ENCODE measurements at places on chromosomes 16 and 17.

DNA sequence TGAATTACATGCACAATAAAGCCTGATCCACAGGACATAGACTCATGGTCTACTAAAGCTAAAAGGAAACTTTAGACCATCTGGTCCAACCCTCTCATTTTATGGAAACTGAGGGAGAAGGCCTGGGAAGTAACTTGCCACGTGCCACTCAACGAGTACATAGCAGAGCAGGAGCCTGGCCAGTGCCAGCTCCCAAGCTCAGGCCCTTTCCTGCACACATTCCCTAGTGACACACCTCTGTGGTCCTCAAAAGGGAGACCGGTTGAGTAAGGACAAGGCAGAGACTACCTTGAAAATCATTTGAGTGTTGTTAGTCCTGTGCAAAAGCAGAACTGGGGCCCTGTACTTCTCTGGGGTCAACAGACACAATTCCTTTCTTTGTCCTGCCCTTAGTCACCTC lies 2.8 kb downstream of the CCL4L2 start:
- DNase-seq = no peak

- no peak for DNase-seq
These were observed 8.9 kb upstream of the HDAC5 start for GRCh38 chr17:44132275-44132821.

GRCh38 chr17:64106918-64107317 lies 23.0 kb downstream of the ERN1 start:
- DNase-seq = no peak

GRCh38 chr16:85393674-85394451 lies 219.3 kb upstream of the GSE1 start:
- no peak for DNase-seq

DNA sequence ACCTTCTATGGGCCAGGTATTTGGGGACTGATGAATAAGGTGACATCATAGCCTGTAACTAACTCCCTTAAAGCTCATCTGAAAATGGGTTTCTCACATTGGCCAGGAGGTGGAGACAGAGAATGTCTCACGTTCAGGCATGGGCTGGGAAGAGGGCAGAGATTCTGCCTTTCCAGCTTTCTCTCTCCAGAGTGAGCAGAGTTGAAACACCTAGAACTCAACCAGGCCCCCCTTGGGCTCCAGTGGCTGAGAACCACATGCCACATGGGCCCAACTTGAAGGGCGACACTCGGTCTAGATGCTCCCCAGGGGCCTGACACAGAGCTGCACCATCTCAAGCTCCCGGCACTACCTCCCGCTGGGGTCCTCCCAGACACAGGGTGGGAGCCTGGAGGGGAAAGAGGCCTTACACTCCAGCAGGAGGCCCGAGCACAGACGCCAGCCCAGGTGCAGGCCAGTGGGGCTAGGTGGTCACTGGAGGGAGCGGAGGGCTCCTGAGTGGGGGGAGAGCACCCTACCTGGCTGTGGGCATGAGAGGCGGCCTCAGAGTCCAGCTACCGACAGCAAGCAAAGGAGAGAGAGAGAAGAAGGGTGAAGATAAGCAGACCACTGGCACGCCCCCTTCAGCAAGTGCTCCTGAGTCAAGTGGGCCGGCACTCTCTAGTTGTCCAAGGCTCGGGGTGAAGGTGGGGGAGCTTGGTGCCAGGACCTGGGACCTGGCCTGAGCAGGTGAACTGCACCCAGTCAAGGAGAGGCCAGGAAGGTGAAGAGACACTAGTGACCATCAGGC lies 55.9 kb downstream of the MYO18A start:
- DNase-seq = peak; percentile 35

DNA sequence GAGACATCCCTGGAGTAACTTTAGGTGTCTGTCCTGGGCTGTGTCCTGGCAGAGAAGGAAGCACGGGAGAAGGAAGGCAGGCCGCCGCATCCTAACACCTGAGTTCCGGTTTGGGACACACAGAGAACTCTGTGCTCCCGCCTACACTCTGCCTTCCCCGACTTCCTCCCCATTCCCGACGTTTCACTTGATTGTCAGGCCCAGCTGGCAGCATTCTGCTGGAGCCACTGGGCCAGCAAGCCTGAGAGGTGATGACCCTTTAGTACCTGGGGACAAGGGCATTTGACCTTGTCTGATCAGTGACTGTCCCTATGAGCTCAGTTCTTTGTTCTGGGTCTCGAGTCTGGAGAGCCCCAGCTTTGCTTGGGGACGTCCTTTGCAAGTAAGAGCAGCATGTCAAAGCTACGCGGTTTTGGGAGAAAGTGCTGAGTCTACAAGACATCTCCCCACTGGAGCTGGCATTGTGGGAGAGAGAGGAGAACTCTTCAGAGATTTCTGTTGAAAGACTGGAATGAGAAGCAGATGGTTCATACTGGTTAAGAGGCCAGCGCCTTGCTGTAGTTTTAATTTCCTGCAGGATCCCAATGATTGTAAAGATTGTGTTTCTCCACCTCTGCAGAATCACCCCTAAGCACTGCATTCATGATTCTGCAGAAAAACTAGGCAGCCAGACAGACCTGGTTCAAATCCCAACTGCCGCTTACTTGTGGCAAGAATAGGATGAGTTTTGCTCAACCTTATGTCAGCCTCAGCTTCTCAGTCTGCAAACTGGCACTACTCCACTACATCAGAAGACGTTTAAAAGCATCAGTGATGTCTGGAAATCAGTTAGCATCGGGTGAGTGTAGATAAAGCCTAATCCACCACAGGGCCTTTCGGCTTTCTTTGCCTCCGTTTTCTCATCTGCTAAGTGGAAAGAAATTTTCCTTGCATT lies 20.6 kb downstream of the ABAT start:
- DNase-seq = no peak

DNA sequence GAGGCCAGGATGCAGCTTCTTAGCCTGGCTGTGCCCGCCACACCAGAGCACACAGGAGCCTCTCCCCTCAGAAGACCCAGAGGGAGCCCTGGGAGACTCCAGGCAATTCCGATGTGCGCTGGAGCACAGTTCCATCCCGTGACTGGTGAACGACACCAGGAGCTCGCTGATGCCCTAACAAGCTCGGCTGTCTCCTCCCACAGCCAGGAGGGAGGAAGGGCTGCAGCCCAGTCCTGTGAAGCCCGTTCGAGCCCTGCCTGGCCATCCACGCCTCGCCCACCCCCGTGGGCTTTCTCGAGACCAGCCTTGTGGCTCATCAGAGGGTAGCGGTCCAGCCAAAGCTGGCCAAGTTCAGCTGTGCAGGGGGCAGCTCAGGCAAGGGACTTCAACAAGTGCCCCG lies 21.8 kb upstream of the RASD1 start:
- no peak for DNase-seq

- DNase-seq = no peak
These were observed 12.7 kb upstream of the RNF135 start for GRCh38 chr17:30958187-30958586.

Measured in NCI-H1048 (cell line).